Kidney (tissue), 22 donors: ENCODE measurements at places on chromosomes 11 and 22. TPM values are rescaled to one million over a fixed set of nuclear protein-coding genes. Genes with fewer than 3 reads are reported as not detected.
A peak's percentile ranks its signal among the peaks of the same experiment; 100 is the strongest.

The CABP4 gene
- 3.1 TPM for total RNA-seq

The C11orf68 gene
- 38.0 TPM for total RNA-seq

- H3K4me3 ChIP-seq = peak within 1 kb of the TSS; percentile 20
- no peak within 1 kb of the TSS for H3K27ac ChIP-seq
- H3K36me3 ChIP-seq = no peaks in the 10 kb centered on the region
- peak; percentile 85 for DNase-seq
These were observed at the start of gene MMP11 for GRCh38 chr22:23772649-23773473. MMP11 (plus strand) TSS chr22:23772849; CDS start chr22:23772871, 22 bp downstream.

- H3K27me3 ChIP-seq = no peaks in the 10 kb centered on the region
- DNase-seq = no peak
- no peaks in the 10 kb centered on the region for H3K36me3 ChIP-seq
- no peak overlapping the region for H3K4me3 ChIP-seq
These were observed 70.4 kb downstream of the MYO7A start for GRCh38 chr11:77198440-77198849.

GRCh38 chr11:115929618-115930129 is 425.5 kb upstream of the CADM1 start:
- no peak overlapping the region for H3K27ac ChIP-seq
- DNase-seq = no peak
- no peaks in the 10 kb centered on the region for H3K4me1 ChIP-seq
